ENCODE measurements at places on chromosomes 3 and 15. TPM values are rescaled to one million over a fixed set of nuclear protein-coding genes. Genes with fewer than 3 reads are reported as not detected.

Gene FETUB
- total RNA-seq, result 3.7 TPM

Gene TFRC
- total RNA-seq, result 61.6 TPM

Gene TRMT10C
- 14.7 TPM for total RNA-seq

Gene GOLGA6D
- total RNA-seq, result not detected

Gene RNU6-1
- not detected for total RNA-seq

Gene EXD1
- total RNA-seq, result not detected

DNA sequence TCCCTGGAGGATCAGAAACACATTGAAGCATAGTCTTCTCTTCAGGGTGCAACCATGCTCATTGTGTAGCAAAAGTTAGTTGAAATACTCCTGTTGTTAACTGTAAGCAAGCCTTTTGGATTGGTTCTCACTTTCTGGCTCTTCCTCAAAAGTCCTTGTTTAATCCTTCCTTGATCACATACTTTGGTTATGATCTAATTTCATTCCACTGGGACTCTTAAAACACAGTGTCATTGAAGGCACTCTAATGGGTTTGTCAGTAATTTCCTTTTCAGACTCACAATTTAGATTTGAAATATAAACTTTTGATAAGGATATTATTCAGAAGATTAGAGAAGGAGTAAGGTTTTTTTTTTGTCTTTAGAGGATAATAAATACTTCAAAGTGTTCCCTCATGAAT is 451.7 kb upstream of the SGO1 start:
- no peaks in the 10 kb centered on the region for H3K27me3 ChIP-seq
- H3K4me1 ChIP-seq, result no peaks in the 10 kb centered on the region
- no peaks in the 10 kb centered on the region for H3K36me3 ChIP-seq
- DNase-seq, result no peak

GRCh38 chr15:95068701-95069521 is 837.5 kb downstream of the MCTP2 start:
- no peaks in the 10 kb centered on the region for H3K27me3 ChIP-seq
- H3K36me3 ChIP-seq, result no peaks in the 10 kb centered on the region
- no peak for DNase-seq
- no peak overlapping the region for H3K27ac ChIP-seq
- H3K4me1 ChIP-seq, result no peaks in the 10 kb centered on the region

GRCh38 chr3:82050382-82050781 is 288.9 kb upstream of the GBE1 start:
- no peak overlapping the region for H3K4me3 ChIP-seq
- H3K36me3 ChIP-seq, result no peaks in the 10 kb centered on the region
- DNase-seq, result no peak

DNA sequence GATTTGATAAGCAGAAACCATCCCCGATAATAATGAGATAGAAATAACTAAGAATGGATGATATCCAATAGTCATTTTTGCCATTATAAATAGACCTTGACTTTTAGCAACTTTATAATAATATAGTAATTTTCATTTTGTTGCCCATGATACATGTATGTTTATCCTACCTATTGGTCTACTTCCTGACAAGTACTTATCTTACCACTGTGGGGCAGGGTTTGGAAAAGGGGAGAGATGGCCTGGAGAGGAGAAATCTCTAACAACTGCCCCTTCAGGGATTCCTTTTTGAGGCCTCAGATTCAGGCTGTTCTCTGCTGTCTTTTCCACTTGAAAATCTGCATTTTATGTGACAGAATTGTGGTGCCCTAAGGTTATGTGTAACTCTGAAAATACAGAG is 42.2 kb downstream of the FAM98B start:
- H3K27me3 ChIP-seq, result no peaks in the 10 kb centered on the region
- no peaks in the 10 kb centered on the region for H3K36me3 ChIP-seq
- H3K4me3 ChIP-seq, result no peak overlapping the region
- no peak for DNase-seq
- H3K27ac ChIP-seq, result no peak overlapping the region

GRCh38 chr3:110598847-110599490 is 472.6 kb upstream of the NECTIN3 start:
- H3K36me3 ChIP-seq, result no peaks in the 10 kb centered on the region
- no peak overlapping the region for H3K4me3 ChIP-seq
- no peaks in the 10 kb centered on the region for H3K4me1 ChIP-seq
- H3K27me3 ChIP-seq, result no peaks in the 10 kb centered on the region
- DNase-seq, result no peak

DNA sequence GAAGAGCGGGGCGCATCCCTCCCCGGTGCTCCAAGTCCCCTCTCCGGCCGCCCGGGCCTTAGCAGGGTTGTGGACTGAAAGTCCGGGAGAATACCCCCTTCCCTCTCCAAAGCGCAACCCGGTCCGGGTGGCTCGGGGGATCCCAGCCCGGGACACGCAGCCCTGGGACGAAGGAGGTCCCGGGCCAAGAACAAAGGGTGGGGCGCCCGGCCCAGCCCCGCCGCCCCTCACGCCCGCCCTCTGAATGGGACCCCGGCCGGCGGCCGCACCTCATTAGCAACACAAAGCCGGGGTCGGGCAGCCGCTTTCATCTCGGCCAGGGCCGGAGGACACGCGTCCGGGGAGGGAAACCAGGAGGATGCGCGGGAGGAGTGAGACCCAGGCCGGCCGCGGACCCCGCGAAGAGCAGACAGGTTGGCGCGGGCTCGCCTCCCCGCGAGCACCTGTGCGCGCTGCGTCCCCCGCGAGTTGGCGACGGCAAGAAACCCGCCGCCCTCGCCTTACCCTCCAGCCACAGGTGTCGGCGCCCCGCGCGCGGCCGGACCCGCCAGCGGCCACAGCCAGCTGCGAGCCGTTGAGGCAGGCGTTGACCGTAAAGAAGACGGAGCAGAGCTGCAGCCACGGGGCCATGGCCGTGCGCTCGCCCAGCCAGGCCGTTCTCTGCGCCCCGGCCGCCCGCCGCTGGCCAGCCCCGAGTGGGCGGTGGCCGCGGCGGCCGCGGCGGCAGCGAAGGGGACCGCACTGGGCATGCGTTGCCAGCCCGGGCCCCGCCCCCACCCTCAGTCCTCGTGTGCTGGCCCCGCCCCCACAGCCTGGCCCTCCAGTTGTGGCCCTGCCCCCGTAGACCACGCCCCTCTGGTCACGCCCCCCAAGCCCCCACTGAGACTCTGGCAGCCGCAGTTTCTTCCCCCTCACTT is at the start of gene IL17RD:
Gene IL17RD (minus strand): TSS at position 697 of the 917 bp plus-strand sequence. CDS start 67 bp downstream, at position 630.
- no peaks in the 10 kb centered on the region for H3K36me3 ChIP-seq
- peak within 1 kb of the TSS; percentile 66 for H3K4me3 ChIP-seq
- H3K27me3 ChIP-seq, result no peaks in the 10 kb centered on the region
- H3K27ac ChIP-seq, result peak within 1 kb of the TSS; percentile 77
- no peak for DNase-seq
